ENCODE measurements at places on chromosomes 3 and 15.

- no peak for DNase-seq
Measured at GRCh38 chr3:124410471-124410870, 319.8 kb upstream of the UMPS start.

GRCh38 chr3:129934234-129935123 lies 40.0 kb upstream of the TRH start:
- DNase-seq = peak; percentile 21

DNA sequence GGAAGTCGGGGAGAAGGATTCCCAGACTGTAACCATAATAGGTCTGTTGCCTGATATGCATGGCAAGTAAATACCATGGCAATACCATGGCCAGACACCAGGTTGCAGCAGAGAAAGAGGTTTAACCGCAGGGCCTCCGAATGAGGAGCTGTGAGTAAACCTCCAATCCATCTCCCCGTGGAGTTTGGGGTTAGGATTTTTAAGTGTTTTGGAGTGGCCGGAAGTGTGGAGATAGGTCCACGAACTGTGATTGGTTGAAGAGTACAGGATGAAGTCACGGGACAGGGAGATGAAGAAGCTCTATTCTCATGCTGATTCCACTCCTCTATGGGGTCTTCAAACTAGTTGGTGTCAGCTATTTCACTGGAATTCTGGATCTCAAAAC lies 127.9 kb downstream of the ST8SIA2 start:
- DNase-seq = peak; percentile 57

DNA sequence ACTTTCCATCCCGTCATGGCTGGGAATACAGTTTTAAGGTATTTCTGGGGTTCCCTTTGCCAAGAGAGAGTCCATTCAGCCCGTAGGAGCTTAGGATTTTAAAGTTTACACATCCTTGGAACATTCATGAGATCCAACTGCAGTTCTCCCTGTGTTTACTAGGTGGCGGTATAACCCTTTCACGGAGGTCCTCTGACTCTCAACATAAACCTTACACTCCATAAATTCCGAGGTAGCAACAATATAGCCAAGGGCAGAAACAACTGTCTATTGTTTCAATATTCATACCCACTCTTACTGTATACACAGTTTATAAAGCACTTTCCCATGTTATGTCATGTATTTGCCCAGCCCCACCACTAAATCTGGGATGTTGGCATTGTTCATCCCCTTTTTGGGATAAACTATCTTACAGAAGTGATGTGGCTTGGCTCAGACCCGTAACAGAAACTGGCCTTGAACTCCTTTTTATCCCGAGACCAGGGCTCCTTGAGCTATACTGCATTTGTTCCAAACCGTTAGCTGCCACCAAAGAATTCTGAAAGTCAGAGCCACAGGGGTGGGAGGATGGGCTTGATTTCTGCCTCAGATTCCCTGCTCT lies 69.2 kb upstream of the COL6A5 start:
- no peak for DNase-seq

DNA sequence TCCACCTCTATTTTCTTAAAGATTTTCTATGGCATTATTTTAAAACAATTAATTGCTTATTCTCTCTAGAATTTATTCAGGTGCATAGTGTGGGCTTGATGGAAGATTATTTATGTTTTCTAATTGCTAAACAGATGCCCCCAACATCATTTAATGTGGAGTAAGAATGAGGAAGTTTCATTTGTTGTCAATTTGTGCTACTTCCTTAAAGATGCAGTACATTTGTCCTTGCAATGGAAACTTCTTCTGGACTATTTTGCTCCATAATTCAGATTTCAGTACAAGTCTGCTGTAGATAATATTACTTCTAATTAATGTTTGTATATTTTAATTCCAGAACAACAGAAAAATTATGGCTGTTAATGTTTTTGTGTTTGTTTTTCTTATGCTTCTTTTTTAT lies 104.8 kb downstream of the TGFBR2 start:
- DNase-seq = no peak

DNA sequence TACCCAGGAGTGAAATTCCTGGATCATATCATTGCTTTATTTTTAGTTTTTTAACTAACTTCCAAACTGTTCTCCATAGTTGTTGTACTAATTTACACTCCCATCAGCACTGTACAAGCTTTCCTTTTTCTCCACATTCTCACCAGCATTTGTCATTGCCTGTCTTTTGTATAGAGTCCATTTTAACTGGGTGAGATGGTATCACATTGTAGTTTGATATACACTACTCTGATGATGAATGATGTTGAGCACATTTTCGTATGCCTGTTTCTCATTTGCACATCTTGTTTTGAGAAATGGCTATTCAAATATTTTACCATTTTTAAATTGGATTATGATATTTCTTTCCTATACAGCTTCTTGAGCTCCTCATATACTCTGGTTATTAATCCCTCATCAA lies 1586.6 kb downstream of the SI start:
- DNase-seq = no peak

DNA sequence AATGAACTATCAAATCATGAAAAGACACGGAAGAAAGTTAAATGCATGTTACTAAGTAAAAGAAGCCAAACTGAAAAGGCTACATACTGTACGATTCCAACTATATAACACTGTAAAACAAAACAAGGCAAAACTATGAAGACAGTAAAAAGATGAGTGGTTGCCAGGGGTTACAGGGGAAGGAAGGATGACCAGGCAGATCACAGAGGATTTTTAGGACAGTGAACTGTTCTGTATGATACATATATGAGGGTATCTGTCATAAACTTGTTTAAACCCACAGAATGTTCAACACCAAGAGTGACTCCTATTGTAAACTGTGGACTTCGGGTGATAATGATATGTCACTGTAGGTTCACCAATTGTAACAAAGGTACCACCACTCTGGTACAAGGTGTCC lies 60.6 kb downstream of the CHSY1 start:
- no peak for DNase-seq

DNA sequence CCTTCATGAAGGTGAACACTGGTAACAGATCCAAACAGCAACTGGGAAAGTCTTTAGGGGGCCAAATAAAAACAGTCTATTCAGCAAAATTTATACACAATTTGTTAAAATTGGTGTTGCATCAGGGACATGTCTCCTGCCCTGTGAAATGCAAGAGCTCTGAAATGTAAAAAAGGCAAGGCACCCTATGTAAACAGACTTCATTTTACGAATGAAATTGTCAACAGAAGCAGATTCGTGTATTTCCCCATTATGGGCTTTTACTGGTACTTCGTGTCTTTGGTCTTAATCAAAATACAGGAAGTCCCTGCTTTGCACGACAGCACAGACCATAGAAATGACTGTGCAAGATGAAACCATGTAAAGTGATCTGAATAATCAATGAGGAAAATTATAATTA lies 127.3 kb upstream of the THBS1 start:
- DNase-seq = no peak
